NCI-H1048 (cell line): ENCODE measurements at places on chromosomes 16 and 17.

DNA sequence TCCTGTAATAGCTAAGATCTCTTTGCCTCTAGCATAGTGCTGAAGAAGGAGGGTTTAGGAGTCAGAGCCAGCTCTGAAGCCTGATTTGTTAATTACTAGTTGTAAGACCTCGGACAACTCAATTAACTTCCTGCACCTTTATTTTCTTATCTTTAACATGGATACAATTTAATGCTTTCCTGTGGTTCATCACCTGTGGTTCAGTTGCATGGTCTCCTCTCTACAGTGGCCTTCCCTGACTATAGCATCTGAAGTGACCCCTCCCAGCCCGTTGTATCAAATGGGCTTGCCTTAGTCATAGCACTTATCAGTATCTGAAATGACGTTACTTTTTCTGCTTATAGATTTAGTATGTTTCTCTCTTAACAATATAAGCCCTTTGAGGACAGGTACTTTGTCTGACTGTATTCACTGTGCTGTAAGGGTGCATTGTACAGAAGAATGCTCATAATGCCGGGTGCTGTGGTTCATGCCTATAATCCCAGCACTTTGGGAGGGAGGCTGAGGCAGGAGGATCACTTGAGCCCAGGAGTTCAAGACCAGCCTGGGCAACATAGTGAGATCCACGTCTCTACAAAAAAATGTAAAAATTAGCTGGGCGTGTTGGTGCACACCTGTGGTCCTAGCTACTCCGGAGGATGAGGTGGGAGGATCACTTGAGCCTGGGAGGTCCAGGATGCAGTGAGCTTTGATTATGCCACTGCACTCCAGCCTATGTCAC is 2.6 kb upstream of the NDE1 start:
- no peak for DNase-seq

- no peak for DNase-seq
Observed at GRCh38 chr17:73535746-73536145, 108.5 kb downstream of the SDK2 start.

DNA sequence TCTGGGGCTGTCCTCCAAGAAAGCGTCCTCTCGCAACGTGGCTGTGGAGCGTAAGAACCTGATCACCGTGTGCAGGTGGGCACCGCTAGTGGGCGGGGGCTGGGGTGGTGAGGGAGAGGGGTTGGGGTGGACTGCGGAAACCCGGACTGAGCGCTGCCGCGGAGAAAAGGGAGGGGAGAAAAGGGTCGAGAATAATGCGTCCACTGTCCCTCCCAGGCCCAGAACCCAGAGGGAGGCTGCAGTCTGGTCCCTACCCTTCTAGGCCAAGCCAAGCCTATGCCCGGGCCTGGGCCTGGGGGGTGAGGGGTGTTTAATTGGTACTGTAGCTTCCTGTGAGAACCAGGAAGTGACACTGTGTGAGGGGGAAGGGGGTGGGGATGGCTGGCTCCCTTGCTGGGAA is 464 bp downstream of the RUNDC3A start:
- no peak for DNase-seq

DNA sequence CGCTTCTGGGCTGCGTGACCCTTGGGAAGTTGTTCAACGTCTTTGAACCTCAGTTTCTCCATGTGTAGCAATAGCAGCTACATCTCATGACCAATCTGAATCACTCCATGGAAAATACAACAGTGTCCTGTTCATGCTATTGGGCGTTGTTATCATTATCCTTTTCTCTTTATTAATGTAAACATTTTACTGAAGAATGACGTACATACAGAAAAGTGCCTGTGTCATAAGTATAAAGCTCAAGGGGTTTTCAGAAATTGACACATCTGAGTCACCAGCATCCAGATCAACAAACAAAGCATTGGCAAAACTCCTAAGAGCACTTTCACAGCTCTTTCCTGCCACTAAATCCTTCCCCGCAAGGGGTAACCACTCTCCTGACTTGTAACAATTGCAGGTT is 438.4 kb downstream of the XYLT1 start:
- no peak for DNase-seq

DNA sequence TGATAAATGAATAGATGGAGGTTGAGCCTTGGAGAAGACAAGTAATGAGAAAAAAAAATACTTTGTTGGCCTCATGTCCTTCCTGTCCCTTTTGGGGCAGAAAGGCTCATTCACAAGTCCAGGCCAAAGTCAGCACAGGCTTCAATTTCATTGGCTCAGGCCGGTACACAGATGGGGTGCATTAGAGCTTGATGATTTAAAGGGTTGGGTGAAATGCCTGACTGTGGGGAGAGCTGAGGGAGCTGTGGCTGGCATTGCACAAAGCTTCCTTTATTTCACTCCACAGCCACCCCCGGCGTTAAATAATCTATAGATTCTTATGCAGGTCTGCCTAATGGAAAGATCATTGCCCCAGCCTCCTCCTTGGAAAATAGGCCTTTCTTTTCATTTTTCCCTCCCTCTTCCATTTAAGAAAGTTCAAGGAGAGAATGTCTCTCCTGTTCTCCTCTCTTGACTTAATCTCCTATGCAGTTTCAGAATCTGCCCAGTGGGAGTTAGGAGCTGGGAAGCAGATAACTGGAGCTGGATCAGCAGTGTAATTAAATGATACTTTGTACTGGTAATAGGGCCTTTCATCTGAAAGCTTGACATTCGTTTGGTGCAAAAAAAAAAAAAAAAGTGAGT is 24.4 kb downstream of the YPEL2 start:
- no peak for DNase-seq

DNA sequence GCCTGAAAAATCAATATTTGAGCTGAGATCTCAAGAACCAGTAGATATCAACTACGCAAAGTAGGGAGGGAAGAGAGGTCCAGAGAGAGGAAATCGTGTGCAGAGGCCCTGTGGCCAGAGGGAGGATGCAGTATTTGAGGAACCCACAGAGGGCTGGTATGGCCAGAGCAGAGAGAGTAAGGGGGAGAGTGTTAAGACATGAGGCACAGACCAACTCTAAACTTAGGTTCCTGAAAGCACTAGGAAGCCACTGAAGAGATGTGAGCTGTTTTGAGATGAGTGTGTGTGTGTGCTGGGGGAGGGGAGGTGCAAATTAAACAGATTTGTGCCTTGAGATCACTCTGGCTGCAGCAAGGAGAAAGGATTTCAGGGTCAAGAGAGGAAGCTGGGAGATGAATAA is 10.9 kb downstream of the SLC13A2 start:
- no peak for DNase-seq
